ENCODE measurements at places on chromosomes 5 and 9. TPM values are rescaled to one million over a fixed set of nuclear protein-coding genes. Genes with fewer than 3 reads are reported as not detected.

UNC13B gene
- total RNA-seq: 38.1 TPM

GRCh38 chr5:6117212-6117611 lies 261.1 kb downstream of the MED10 start:
- no peak for DNase-seq

DNA sequence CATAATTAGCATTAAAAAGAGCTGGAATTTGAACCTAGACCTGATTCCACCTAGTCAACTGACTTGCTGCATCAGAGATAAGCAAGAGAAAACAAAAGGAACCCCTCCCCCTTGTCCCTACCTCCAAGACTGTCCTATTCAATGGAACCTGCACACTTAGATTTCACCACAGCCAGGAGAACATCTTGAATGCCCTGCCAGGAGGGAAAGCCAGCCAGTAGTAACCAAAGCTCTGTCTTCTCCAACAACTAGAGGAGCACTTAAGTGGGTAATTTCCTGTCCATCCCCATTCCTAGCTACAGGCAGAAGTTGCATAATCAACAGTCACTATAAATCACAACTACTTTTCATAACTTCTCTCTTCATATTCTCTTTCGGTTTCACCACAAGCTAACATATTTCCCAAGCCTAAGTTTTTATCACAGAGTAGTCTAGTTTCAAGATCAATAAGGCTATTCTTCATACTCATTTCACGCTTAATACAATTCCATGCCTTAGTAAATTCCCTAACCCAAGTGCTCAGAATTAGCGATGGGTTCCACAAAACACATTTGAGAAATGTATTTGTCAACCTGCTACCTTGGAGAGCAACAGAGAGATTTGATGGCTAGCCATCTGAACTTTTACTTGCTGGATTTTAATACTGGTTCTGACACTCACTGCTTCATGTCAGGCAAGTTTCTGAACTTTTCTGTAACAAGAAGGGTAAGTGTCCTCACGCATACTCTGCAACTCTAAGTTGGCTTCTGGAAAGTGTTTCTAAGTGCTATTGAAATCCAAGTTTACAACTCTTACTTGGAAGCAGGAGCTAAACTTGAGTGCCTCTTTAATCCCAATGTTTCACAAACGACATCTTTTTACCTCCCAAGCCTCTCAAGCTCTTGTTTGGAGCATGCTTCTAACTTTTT lies 2.0 kb downstream of the DENND1A start:
- no peak for DNase-seq

DNA sequence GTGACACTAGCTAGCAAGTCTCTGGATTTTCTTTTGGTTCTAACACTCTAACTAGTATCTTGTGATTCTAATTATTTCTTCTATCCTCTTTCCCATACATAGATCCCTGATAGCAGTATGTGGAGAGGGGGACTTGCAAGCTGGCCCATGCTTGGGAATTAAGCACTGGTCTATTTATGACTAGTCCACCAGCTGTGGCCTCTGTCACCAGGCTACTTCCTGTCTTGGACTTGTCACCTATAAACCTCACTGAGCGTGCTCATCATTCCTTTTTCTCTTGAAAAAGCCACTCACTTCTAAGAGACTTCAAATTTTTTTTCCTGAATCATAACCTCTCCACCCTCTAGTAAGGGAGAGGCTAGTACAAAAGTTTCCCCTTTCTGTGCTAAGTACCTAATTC lies 32.3 kb upstream of the MAMDC2 start:
- DNase-seq: no peak

TMEM252 gene
- total RNA-seq: not detected

- no peak for DNase-seq
Measured at GRCh38 chr5:148687427-148687826, 33.1 kb upstream of the HTR4 start.

ZNF366 gene
- 3.1 TPM for total RNA-seq

DNA sequence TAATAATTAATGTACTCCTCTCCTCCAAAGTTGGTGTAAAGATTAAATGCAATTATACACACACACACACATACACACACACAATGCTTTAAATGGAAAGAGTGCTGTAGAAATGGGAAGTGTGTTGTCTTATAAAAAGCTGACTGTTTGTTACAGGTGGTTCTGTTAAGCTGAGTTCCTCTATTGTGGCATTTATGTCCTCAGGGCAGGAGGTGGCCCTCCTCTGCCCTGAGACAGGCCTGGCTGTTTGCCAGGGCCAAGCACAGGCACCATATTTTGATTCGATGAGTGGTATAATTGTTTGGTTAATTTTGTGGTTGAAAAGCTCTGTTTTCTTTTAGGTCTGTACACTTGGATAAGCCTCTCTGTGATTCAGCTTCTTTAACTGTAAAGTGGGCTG lies 573.9 kb downstream of the KIF4B start:
- no peak for DNase-seq

- no peak for DNase-seq
Measured at GRCh38 chr9:113626735-113627495, 163.4 kb downstream of the RGS3 start.

DNA sequence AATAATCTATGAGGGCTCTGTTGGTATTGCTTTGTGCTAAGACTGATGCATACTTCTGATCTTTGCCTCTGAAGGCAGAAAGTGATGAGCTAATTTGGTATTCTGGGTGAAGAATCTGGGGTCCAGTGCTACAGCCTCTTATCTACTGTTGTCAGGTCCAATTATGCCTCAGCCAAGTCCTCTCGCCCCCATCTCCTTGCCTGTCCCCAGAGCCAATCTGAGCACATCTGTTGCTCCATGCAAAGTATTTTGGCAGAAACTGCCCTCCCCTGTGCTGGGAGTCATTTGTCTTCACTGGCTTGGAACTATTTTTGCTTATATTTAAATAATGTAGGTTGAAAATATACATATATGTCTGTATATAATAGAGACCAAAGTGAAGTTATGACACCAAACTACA lies 23.4 kb downstream of the LSM11 start:
- DNase-seq: no peak

PCDHB10 gene
- 9.1 TPM for total RNA-seq

GRCh38 chr5:104538734-104539133 lies 976.1 kb upstream of the NUDT12 start:
- DNase-seq: no peak

DNA sequence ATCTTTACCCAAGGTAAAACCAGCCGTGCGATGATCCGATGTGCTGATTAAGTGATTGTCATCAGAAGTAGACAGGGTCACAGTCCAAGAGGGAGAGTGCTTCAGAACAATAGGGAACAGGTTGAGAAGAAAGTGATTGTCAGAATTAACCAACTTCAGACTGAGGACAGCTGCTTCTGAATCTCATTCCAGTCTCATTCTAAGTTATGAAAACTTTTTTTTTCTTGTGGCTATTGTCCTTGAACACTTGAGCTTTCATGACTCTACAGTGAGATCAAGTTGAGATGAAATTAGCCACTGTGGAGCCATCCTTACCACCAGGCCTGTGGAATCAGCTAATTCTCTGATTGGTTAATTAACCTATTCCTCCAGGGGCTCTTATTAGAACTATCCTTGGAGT lies 159.9 kb upstream of the WWC1 start:
- no peak for DNase-seq

- DNase-seq: no peak
Measured at GRCh38 chr9:99391937-99392594, 170.0 kb downstream of the SEC61B start.

DNA sequence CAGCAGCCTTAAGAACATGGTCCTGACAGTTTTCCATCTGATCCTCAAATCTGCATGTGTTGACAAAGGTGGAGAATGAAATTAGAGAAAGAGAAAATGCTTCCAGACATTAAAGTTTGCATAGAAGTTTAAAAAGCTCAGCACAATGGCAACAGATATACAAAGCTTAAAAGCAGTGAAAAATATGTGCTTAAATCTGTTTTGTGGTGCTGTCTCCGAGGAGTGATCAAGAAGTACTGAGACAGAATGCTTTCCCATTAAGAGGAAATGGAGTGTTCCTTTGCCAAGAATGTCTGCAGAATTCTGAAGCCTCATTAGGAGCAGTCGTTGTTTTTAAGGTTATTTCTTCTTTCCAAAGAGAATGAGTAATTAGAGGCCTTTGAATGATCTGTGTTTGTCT lies 131.4 kb downstream of the MCTP1 start:
- no peak for DNase-seq

AK1 gene
- 77.7 TPM for total RNA-seq

SWI5 gene
- total RNA-seq: 26.8 TPM

DNA sequence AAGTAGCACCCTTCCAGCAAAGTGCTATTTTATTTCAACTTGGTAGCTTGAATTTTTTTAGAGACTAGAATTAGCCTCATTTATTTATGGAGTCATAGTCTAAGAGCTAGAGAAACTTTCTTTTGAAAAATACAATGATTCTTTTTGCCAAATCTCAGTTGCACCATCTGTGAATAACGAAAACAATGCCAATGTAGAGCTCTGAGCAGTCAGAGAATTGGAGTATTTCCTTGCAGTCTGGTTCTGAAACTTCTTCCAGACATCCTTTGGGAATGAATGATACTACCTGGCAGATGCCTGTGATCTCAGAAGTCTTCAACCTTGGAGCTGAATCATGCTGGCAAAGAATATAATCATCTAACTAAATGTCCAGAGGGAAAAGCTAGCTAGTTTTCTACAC lies 511.5 kb upstream of the CYLC2 start:
- no peak for DNase-seq

HAVCR1 gene
- total RNA-seq: 2.0 TPM

DNA sequence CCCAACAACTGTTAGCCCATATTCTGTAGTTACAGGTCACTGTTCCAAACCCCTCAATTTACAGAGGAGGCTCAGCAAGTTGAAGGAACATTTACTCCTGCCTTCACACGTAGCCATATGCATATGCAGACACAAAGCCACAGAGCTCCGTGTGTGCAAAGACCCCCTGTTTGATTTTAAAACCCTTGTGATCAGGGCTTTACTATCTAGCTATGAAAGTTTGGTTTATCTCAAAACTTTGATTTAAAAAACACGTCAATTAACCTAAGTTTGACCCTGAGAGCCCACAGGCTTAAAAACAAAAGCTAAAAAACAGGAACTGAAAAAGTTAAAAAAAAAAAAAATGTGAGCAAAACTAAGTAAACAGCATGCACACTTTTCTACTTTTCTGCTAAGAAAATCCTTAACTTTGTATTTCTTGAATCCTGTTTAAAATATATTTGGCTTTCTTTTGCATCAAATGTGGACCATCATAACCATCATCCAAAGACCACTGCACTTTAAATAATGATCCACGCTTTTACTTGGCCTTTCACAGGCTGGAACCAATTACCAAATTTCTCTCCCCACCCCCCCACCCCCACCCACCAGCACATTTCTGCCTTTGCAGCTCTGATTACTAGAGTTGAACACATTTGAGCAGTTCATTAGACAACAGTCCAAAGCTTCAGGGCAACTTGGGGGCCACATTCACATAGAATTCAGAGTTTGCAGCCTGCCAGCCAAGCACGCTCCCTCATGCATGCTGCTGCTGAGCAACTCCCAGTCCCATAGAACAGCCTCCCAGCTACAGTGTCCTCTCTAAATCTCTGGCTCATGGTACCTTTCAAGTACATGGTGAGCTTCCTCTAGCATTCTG lies 128.8 kb upstream of the MAP3K1 start:
- DNase-seq: no peak

- no peak for DNase-seq
Measured at GRCh38 chr5:135719428-135720063, 114.9 kb upstream of the SLC25A48 start.

FYB1 gene
- total RNA-seq: 29.8 TPM

GRCh38 chr5:83553000-83553486 lies 81.5 kb downstream of the VCAN start:
- peak; percentile 79 for DNase-seq

TAS2R1 gene
- not detected for total RNA-seq

DNA sequence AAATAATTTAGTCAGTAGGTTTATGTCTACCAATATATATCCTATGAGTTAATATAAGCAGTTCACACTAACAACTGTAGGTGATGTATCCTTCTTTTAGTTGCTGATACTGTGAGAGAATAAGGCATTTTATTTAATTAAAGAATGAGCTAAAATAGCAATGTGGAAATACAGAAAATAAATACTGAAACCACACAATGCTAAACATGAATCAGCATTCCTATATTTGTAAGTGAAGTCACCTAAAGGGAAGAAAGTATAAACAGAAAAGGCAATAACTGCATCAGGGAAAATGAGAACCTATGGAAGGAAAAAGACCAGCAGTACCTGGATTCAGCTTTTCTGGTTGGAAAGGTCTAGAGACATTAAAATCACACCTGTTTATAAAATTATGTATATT lies 336.0 kb downstream of the PDE4D start:
- DNase-seq: no peak

GRCh38 chr5:124060413-124061067 lies 548.6 kb downstream of the CSNK1G3 start:
- DNase-seq: no peak

GRCh38 chr9:92538541-92538940 lies 2.8 kb upstream of the ECM2 start:
- no peak for DNase-seq

NSMF gene
- 168 TPM for total RNA-seq

DNA sequence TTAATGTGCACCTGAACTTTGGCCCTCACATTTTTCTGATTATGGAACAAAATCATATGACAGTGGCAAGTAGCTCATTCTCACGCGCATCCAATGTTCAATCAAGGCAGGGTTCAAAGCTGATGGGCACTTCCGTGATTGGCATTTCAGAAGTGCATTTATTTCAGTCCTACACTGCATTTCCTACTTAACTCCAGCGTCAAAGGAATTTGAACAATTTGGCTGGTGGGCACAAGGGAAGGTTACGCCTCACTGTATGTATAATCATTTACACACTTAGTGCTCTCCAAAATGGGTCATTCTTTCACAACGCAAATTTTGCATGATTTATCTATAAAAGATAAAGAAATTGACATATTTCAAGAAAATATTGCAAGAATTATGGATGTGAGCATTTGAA lies 167.9 kb upstream of the VLDLR start:
- no peak for DNase-seq

GRCh38 chr5:172492097-172492840 lies 37.9 kb upstream of the SH3PXD2B start:
- no peak for DNase-seq

GRCh38 chr9:134855231-134855899 lies 25.2 kb upstream of the FCN2 start:
- DNase-seq: no peak

FBXL7 gene
- total RNA-seq: 21.1 TPM

FRMD3 gene
- 6.2 TPM for total RNA-seq

DNA sequence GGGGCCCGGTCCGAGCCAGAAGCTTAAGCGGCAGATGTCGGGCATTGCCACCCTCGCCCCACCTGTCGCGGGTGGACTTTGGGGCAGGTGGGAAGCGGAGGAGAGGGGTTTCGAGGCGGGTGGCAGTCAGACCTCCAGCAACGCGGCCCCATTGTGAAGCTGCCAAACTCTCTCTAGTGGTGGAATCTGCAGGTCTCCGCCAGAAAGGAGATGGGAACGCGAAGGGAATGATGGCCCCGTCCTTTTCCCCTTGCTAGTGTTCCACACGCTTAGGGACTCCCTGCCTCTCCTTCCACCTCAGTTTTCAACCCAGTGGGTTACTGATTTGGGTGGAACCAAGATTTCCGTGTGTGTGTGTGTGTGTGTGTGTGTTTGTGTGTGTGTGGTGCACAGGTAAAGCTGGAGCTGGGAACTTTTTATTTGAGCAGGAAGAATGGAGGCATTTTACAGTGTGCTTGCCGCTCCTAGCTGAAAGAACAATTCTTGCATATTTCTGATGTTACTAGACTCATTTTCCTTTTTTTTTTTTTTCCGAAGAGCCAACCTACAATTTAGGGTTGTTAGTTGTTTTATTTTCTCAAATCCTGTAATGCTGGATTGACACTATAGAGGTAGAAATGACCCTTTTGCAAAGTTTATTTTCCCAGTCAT lies 1.3 kb downstream of the MACIR start:
- no peak for DNase-seq

SPATA31A3 gene
- total RNA-seq: not detected

All from thoracic aorta (tissue), 2 donors.